Activated CD4-positive, alpha-beta T cell treated with anti-CD3 and anti-CD28 coated beads, Interleukin-2, amount 50 U/mL, for 48 hours (primary cell): ENCODE measurements at places on chromosomes 2 and 18.

- no peak for DNase-seq
These were observed 2.1 kb downstream of the TRIB2 start for GRCh38 chr2:12718711-12719399.

DNA sequence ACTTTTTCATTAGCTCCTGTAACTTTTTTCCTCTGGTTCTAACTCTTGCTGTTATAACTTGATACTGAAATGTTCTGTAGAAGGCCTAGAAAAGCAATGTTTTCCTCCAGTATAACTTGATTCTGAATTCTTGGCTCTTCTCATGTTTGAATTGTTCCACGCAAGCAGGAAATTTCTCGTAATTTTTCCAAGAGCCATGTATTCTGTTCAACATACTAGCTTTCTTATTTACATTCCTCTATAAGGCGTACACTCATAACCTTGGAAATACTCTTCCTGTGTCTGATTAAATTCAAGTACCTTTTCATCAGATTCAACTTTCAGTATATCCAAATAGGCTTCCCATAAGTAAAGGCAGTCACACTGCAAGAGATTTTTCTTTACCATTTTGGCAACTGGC, 109.1 kb downstream of the SMAD2 start:
- no peak for DNase-seq

GRCh38 chr2:54845514-54845913, 122.1 kb downstream of the EML6 start:
- no peak for DNase-seq

DNA sequence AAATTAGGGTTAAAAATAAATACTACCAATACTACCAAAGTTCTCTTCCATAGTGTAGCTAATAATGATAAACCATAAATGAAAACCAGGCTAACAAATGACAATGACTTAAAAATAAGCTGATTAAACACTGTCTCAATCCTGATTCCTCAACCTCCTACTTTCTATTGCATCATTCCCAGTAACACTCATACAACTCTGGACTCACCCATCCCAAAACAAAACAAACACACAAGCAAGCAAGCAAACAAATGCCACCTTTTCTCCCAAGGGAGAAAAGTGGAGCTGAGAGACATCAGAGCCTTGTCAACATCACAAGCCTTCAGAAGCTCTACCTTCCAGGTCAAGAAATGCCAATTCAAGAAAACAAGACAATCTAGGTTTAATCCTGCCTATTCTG, 620.7 kb downstream of the NYAP2 start:
- DNase-seq, result no peak

- DNase-seq, result no peak
These were observed 90.9 kb downstream of the GPD2 start for GRCh38 chr2:156526950-156527636.

GRCh38 chr2:239833269-239834109, 191.7 kb downstream of the NDUFA10 start:
- no peak for DNase-seq

- no peak for DNase-seq
These were observed 103.3 kb downstream of the PLA2R1 start for GRCh38 chr2:159959136-159959535.

GRCh38 chr18:63105636-63106316, 213.8 kb downstream of the BCL2 start:
- no peak for DNase-seq

DNA sequence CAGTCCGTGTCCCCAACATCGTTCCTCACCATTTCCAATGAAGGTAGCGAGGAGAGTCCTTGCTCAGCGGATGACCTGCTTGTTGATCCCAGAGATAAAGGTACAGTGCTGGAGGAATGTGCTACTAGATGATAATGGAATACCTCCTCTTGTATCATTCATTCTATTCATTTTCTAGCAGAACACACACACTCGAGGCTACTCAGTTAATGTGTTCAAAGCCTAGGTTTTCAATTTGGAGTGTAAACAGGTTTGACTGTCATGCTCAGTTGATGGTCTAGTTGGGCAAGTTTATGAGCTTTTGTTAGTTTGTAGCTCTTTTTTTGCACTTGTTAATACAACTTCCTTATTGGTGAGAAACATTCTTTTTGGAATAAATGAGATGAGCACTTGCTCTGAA, 114.2 kb downstream of the ICA1L start:
- no peak for DNase-seq

GRCh38 chr2:67952066-67952465, 110.7 kb downstream of the C1D start:
- no peak for DNase-seq

DNA sequence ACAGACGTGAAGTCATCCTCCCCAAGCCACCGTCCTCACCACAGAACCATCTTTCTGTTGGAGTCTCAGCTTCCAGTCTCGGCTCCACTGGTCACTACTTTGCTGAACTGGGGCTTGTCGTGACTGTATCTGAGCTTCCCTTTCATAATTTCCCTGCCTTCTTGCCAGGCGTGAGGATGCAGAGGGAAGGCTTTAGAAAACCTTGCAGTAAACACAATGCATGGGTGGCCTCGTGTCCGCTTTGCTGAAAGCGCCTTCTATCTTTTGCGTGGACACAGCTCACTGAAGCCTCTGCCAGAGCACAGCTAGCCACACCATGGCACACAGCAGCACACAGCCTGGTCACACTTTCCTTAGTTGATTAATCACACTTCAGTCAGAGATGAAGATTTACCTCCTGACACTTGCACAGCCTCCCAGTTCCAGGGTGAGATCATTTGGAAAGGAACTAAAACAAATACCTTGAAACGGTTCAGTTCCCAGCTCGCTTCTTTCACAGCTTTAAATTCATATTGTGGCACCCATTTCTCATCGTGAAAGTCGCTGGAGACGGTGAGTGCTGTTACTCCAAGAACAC, 2.8 kb upstream of the GPR45 start:
- no peak for DNase-seq

DNA sequence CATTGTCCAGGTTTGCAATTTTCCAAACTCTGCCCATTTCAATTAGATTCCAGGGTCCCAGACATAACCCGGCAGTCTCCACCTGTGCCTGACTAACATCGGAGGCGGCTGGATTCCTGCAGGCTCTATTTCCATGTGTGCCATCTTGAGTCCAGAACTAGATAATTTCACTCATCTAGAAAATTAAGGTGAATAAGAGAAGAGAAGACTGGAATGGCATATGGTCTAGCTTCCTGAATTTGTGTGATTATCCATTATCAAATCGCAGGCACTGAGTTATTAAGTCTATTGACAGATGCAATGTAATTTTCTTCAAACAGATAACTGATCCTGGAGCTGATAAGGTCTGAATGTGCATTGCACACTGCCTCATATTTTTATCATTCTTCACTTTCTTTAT, 305.2 kb downstream of the ETAA1 start:
- DNase-seq, result no peak

DNA sequence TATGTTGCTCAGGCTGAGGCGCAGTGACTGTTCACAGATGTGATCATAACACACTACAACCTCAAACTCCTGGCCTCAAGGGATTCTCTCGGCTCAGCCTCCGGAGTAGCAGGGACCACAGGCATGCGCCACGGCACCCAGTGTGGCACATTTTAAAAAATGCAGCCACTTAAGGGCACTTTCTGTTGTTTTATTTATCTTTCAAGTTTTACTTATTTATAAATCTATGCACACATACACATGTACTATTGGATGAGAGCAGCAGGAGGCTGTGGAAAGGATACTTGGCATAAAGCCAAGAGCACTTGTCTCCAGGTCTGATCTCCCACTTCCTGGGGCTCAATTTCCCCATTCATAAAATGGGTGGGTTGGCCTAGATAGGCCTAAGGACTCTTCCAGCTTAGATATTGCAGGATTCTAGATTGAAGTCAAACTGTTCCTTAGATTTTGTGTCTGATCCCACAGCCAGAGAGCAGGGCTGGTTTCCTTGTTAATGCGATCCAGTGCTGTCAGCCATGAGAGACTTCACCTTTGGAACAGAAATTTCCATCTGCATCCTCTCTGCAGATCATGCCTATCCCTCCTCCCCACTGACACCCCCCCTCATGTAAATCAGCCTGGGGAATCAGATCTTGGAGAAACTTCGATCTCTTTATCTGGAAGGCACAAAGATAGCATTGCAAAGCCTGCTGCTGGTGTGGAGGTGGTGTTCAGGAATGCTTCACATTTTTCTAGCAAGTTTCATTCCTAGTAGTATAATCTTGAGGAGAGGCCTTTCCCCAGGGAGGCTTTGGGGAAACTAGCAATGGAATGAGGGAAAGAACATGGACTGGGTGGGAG, 24.7 kb downstream of the PCBP1 start:
- no peak for DNase-seq

GRCh38 chr2:2872713-2873449, 504.7 kb downstream of the EIPR1 start:
- no peak for DNase-seq

DNA sequence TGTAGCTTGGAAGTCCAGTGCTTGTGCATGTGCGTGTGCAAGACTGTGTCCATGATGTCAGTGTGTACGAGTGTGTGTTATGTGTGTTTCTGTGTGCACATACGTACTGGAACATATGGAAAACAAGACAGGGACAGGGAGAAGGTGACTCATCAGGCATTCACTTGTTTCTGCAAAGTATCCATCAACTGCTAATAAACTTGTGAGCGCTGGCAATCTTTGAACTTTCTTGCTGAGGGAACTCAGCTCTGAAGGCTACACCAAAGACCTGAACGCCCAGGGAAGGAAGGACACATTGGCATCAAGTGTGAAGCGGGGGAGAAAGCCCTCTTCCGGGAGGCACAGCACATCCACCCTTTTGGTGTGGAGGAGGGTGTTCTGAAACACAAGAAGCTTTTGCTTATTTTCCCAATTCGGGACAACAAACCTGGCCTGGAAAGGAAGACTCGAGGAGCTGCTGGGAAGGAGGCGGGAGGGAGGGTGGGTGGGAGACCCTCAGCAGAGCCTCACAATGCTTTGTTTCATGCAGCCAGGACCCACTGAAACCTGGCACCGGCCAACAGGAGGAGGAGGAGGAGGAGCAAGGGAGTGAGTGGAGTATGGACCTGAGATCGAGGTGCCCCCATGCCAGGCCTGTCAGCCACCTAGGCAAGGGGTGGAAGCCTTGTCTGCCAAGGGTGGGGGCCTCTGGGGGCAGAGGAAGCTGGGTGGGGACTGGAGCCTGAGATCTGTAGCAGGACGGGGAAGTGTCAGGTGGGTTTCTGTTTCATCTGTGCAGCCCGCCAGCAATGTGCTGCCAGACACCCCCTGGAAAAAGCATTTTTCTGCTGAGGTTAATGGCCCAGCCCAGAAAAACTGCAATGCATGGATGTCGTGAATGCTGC, 26.8 kb downstream of the SMAD7 start:
- DNase-seq, result no peak

GRCh38 chr2:63819765-63820717, 21.7 kb upstream of the UGP2 start:
- no peak for DNase-seq

DNA sequence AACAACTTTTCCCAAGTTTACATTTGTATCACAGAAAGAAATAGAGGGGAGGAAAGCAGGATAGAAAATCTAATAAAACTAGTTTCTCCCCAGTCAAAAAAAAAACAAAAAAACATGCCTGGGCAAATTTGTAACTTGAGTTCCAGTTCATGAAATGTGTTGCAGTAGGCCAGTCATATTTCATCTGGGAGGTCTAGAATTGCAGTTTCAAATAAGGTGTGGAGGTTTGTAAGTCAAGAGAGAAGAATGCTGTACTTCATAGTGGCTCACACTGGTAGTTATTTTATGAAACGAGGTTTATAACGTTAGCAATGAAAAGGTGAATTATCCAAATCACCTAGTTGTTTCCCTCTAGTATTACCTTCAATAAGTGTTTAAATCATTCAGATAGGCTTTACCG, 1313.9 kb upstream of the SLC39A10 start:
- DNase-seq, result no peak

DNA sequence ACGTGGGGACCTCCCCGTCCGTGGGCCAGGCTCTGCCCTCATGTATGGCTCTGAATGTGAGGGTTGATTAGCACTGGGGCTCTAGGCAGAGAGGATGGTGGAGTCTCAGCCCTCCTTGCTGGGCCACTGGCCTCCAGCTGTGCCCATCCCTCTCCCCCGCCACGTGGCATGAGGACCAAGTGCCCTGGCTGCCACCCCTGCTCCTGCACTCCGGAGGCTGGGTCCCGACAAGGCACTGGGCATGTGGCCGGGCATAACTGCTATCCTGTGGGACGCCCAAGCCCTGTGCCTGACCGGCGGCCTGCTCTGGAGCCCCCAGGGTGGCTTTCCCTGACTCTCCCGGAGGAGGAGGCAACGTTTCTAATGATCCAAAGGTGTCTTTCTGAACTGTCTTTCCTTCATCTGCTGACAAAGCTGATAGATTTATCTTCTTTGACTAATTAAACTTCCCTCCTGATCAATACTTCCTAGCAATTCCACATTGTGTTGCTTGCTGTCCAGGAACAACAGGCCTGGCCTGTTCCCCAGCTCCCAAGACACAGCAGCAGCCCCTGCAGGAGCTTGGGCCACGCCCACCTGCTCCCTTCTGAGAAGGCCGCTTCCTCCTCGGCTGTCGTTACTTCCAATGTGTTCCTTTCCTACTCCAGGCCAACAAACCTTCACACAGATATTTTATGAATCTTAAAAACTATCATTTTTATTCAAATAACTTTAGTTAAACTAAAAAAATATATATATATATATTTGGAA, 132.0 kb downstream of the SNTG2 start:
- no peak for DNase-seq

DNA sequence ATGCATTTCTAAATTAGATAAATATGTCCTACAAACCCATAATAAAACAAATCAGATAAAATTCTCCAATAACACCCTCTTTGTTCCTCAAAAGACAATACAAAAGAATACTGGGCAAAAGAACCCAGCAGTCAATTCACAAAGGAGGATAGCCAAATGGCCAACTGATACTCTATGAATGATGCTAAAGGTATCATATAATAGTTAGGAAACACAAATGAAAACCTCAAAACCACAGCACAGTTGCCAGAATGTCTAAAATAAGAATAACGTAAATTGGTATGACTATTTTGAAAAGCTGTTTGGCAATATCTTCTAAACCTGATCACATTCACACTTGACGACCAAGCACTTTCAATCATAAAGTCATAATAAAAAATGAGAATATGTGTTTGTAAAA, 315.4 kb downstream of the CDH7 start:
- DNase-seq, result no peak

DNA sequence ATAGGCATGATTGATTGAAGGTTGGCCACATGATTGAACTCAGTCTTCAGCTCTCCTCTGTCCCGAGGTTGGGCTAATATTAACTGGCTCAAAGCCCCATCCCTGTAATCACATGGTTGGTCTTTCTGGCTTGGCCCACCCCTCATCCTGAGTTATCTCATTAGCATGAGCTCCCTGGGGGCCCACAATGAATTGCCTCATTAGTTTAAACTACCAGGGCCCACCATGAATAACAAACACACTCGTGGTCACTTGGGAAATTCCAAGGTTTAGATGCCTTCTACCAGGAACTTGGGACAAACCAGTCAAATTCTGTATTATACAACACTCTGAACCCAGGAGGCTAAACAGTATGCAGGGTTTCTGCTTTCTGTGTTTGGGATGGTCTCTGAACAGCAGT, 121.7 kb upstream of the B3GNT2 start:
- DNase-seq, result no peak

- no peak for DNase-seq
These were observed 243.1 kb upstream of the PXDN start for GRCh38 chr2:1987379-1987778.
